Neuronal stem cell (in vitro differentiated cells): ENCODE measurements at places on chromosomes 5 and 9.

- DNase-seq = peak; percentile 55
These were observed 83.5 kb upstream of the RUSC2 start for GRCh38 chr9:35406183-35406959.

DNA sequence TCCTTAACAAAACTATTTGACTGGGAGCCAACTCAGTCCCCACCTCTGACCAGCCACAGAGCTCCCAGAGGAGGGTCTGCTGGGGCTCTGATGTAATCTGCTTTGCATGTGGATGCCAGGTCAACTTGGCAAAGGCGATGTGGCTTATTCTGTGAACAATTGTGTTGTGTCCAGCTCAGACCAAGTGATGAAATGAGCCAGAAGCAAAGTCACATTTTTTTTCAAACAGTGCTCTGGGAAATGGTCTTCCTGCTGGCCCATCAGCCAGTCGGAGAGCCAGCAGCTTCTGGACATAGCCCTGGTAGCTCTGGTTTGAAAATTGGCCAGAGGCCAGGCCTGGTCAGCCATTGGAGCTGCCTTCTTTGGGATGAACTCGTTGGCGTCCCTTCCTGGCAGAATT, 86.5 kb downstream of the ANGPTL2 start:
- no peak for DNase-seq

- DNase-seq = no peak
These were observed 262.4 kb upstream of the ACTBL2 start for GRCh38 chr5:57745029-57745428.

DNA sequence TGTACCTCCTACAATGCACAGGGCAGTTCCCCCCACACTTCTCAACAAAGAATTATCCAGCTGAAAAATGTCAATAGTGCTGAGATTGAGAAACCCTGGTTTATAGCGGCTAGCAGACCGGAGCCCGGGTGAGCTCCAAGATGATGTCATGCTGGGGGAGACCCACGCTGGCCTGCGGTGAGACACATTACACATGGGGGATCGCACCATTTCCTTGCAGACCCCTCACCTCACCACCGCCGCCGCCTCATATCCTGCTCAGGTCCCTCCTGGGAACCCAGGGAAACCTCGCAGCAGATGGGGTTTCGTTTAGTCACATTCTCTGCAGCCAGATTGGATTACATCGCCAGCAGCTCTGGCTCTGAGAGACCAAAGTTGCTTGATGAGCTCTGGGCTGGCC, 14.7 kb upstream of the TNC start:
- DNase-seq = no peak

GRCh38 chr9:82206946-82207345, 218.4 kb downstream of the SPATA31D1 start:
- no peak for DNase-seq
